ENCODE measurements at places on chromosomes 6 and 20.

DNA sequence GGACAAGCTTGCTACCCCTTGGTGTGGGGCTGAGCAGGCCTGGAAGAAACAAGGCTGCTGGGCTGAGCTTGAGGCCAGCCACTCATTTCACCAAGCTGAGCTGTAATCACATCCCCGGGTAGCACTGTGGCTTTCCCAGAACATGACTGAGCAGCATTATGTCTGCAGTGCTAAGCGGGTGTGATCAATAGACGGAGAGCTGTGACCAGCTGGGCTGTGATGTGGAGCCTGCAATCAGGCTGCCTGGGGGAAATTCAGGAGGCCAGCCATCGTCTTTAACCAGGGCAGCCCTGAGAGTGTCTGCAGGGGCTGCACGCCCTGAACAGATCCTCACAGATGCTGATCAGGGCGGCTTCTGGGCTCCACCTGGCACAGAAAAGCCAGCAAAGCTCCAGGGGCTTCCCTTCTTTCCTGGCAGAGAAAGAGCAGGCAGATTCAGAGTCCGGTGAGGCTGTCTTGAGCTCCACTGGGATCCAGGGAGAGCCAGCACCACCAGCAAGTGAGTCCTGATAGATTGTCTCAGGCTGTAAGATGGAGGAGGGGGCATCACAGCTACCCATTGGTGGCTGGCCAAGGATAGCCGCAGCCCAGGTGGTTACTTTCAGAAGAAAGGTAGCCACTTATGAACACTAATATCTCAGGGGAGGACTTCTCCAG lies 165.9 kb downstream of the NRN1 start:
- no peak for DNase-seq

- DNase-seq: no peak
Measured at GRCh38 chr6:10759312-10759839, 11.8 kb downstream of the TMEM14B start.

DNA sequence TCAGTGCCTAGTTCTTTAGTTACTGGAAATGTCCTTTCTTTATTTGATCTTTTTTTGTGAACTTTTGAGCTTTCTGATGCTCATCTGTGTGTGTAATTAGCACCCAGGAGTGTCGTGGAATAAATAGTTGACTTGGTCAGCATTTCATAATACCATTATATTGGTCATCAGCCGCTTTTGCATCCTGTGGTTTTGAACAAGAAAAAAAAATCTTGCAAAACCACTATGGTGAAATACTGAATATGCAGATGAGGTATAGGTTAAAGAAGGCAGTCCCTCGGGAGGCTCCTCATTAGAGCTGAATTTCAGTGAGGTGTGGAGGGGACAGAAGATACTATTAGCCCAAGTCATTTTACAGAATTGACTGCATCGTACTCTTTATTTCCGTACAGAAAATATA lies 90.1 kb downstream of the FOXO3 start:
- DNase-seq: no peak

GRCh38 chr6:143507358-143508145 lies 4.0 kb downstream of the FUCA2 start:
- DNase-seq: no peak

DNA sequence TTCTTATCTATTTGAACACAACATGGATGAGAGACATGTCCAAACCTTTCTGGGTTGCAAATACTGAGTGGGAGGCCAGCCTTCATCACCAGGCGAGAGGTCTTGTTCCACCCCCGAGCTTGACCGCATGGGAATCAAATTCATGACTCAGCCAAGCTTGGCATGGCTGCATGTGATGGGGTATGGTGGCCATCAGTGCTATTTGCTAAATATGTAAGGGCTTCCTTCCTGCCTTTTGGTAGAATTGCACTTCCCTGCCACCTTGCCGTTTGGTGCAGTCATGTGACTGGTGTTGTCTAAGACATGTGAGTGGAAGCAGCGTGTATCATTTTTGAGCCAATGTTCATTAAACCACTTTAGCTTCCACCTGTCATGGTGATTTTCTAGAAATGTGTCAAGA lies 508.9 kb upstream of the SULF2 start:
- no peak for DNase-seq

DNA sequence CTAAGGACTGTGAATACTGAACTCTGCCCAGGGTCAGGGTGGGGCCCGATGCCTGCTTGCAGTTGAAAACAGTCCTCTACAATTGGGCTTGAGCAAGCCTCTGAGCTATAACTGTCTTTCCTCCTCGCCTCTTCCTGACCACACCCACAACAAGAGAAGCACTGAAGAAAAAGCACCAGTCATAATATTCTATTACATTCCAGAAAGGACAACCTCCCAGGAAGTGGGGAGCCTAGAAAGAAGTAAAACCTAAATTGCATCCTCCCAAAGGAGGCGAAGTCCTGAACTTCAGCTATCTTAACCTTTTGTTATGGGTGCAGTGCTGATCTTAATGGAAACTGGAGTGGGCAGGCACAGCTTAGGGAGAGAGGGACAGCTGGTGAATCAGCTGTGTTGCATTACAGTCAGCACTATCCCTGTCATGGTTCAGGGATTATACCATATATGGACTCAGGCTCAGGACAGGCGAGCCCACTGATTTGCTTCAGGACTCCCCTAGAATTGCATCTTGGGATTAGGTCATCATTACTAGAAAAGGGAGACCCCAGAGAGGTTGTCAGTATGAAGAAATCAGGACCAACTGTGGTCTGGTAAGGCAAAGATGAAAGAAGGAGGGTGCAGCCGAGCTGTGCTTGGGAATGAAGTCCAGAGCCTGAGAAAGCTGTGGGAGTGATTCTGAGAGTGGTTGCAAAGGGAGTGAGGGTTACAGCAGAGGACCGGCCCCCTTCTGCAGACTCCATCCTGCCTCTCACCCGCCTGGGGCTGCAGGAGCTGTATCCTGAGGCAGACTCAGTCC lies 18.3 kb upstream of the TRAM2 start:
- no peak for DNase-seq

DNA sequence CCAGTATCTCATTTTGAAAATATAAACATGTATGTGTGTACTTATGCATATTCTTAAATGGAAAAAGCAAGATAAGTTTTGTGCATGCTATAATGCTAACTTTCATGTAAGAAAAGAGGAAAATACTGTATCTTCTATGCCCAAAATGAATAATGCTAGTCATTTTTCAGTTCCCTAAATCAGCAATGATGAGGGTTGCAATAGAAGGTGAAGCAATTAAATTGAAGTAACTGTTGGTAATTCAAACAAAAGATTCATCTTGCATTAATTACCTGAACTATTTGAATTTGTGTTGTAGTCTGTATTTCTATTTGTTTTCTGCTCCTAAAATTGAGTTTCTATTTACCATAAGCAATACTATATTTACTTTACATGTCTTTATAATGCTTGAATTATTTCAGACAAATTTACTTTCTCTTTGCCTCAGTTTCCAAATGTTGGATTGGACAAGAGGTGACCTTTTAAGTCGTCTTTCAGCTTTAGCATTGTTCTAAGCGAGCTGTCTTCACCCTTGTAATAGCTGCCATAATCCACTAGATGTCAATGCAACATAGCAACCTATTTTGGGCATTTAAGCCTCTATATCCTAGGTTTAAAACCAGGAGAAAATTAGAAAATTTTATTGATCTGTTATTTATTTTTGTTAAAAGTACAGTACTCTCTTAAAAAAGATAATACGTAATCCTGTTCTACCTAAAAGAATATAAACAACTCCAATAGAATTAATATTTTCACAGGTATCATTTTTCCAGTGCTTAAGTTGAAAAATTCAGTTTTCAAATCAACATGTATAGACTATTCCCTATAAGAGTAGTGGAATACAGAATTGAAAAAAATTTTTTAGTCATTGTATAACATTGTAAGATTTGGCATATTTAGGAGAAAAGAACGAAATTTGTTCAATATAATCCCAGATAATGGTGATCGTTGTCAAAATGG lies 52.3 kb upstream of the IFNGR1 start:
- DNase-seq: no peak

DNA sequence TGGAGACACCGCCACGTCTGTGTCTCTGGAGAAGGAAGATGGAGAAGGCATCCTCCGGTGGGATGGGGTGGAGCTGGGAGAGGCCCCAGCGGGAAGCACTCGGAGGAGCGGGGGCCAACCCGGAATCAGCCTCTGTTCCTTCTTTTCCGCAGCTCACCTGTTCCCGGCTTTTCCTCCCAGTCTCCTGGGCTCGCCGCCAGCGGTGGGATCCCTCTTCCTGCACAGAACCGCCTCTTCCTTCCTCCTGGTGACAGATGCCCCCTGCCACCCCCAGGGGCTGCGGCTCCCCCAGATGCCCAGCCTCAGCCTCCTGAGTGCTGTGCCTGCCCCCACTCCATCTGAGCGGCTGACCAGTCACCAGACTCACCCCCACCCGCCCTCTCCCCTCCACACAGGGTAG lies 23.3 kb downstream of the RAMACL start:
- no peak for DNase-seq

- no peak for DNase-seq
Measured at GRCh38 chr6:10963113-10963512, 76.3 kb downstream of the SYCP2L start.

GRCh38 chr6:156814036-156814581 lies 36.9 kb downstream of the ARID1B start:
- DNase-seq: no peak

DNA sequence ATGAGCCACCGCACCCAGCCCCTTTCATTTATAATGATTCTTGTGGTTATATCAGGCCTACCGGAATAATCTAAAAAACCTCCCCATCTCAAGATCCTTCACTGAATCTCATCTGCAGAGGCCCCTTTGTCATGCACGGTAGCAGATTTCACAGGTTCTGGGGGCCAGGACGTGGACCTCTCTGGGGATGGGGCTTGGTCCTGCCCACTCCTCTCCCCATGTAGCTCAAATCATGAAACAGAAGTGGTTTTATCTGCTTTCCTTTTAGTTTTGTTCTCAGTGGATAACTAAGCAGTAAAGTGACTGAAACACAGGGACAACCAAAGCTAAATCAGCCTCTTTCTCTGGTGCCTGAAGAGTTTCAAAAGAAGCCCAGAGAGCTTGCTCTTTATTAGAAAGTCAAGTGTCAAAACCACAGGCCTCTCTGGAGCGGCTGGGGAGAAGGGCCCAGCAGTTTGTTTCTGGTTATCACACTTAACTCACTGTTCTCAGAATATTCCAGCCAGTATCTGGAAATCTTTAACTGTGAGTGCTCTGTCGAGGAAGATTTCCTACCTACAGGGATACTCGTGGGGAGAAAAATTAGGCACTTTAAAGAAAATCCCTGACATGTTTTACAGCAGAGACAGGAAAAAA lies 60.6 kb upstream of the FAM184A start:
- no peak for DNase-seq

DNA sequence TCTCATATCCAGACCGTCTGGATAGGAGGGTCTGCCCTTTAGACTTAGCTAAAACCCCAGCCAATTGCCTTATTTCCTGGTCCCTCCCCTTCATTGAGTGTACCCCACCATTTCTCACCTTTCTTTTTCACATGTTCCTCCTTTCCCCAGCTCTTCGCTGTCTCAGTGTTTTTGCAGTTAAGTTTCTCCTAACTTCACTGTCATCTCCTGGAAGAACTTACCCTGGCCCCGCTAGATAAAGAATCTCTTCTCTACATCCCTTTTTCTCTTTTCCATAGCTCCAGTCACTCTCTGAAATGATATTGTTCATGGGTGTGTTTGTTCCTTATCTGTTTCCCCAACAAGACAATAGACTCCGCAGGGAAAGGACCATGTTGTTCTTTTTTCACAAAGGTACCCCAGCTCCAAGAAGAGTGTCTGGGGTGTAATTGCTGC lies 208.8 kb downstream of the TSHZ2 start:
- no peak for DNase-seq

DNA sequence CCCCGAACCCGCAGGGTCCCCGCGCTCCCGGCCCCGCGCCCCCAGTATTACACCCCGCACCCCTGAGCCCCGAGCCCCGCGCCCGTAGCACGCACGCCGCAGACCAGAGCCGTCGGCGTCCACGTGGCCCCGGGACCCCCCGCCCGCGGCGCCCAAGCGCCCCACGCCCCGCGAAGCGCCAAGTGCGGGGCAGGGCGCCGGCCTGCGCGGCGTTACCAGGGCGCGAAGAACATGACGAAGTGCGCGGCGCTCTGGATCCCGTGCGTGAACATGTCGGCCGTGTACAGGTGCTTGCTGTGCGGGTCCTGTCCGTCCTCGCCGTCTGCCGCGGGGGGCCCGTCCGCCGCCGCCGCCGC lies 312 bp downstream of the TXNDC5 start:
- DNase-seq: no peak

DNA sequence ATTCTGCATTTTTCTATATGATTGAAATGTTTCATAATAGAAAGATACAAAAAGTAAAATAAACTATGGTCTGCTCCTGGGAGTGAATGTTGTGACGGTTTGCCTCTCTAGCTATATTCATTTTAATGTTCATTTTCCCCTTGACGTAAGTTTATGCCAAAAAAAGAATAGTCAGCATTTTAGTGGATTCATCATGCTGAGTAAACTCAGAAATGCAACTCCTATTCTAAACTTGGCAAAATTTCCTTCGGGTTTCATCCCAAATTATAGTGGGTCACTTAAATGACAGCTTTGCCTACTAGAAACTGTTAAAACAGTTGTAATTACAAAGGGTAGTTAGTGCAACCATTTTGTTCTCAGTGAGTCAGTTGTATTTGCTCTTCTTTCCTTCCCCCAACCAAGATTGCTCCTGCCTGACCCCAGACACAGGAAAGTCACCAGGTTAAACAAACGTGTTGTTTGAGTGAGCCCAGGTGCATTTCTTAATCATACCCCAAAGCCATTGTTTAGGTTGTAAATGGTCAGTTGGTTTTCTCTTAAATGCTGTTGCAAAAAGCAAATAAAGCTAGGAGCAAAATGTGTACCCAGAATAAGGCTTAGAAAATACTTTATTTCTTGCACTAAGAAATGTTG lies 482.3 kb upstream of the SOX4 start:
- DNase-seq: no peak
